Osteoblast (primary cell): ENCODE measurements at places on chromosomes 11 and 22. TPM values are rescaled to one million over a fixed set of nuclear protein-coding genes. Genes with fewer than 3 reads are reported as not detected.

DNA sequence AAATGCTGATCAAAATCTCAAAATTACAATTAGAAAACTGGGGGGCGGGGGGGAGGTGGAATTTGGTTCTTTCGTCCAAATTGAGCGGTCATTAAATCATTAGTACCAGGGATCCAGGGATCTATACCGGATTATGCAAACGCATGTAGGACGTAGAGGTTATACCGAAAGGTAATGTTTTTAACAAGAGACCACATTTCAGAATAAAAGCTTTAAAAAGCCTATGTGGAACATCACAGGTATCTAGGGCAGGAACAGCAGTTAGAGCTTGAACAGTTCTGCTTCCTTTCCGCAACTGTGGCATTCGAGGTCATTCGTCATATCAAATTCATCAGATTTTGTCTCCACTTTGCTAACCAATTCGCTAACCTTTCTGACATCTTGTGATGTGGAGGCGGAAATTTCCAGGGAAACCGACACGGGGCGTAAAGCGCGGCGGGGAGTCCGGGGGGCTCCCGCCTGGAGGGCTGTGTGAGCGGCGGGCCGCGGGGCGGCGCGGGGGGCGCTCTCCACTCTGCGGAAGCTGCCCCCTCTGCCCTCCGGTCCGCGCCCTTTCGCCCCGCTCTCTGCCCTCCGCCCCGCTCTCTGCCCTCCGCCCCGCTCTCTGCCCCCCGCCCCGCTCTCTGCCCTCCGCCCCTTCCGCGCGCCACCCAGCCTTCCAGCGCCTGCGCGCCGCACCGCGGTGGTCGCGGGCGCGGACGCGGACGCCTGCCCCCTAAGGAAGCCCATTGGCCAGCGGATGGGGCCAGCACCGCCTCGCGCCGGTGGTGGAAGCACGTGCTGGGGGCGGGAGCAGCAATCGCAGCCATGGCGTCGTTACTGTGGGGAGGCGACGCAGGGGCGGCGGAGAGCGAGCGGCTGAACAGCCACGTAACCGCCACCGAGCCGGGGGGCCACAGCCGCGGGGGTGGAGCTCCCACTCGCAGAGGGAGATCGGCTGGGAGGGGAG lies at the start of gene DDX25:
TSS of gene DDX25 (plus strand) at position 798 of the 949 bp plus-strand sequence. CDS start at position 808, 10 bp downstream.
- DNase-seq = no peak

DNA sequence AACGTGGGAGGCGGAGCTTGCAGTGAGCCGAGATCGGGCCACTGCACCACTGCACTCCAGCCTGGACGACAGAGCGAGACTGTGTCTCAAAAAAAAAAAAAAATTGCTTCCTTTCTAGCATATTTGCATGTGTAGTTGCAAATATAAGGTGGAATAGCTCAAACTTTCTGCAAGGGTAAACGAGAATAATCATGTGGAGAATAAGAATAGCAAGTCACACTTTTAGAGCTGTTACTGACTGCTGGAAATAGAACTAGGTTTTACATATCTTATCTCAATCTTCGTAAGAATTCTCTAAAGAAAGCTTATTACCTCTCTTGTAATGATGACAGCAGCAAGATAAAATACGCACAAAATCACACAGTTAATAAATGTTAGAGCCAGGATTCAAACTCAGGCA lies 1.6 kb downstream of the L3MBTL2 start:
- no peak for DNase-seq

GRCh38 chr11:46404476-46405017 lies 13.0 kb upstream of the CHRM4 start:
- DNase-seq = no peak

DNA sequence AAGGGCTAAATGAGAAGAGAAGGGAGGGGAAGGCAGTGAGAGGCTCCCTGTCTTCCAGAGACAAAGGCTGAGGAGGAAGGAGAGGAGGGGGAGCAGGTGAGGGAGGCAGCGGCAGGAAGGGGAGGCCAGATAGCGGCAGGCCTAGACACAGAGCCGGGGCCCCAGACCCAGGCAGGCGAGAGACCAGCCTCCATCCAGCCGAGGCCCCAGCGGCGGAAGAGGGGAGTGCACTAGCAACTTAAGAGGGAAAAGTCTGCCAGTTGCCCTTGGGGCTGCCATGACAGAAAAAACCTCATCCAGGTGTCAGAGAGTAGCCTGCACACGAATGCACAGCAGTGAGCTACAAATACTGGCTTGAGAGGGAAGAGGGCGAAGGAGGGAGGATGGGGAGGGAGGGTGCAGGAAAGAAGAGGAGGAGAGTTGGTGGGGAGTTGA lies 46.7 kb downstream of the IGLL1 start:
- DNase-seq = peak; percentile 63

GRCh38 chr11:13310443-13310842 lies 32.9 kb downstream of the BMAL1 start:
- DNase-seq = no peak

- DNase-seq = no peak
Measured at GRCh38 chr22:23047742-23048141, 22.6 kb upstream of the GNAZ start.

GCAT gene
- total RNA-seq = 25.9 and 26.8 TPM in 2 replicates
